ENCODE measurements at places on chromosomes 13 and 19. TPM values are rescaled to one million over a fixed set of nuclear protein-coding genes. Genes with fewer than 3 reads are reported as not detected.

DNA sequence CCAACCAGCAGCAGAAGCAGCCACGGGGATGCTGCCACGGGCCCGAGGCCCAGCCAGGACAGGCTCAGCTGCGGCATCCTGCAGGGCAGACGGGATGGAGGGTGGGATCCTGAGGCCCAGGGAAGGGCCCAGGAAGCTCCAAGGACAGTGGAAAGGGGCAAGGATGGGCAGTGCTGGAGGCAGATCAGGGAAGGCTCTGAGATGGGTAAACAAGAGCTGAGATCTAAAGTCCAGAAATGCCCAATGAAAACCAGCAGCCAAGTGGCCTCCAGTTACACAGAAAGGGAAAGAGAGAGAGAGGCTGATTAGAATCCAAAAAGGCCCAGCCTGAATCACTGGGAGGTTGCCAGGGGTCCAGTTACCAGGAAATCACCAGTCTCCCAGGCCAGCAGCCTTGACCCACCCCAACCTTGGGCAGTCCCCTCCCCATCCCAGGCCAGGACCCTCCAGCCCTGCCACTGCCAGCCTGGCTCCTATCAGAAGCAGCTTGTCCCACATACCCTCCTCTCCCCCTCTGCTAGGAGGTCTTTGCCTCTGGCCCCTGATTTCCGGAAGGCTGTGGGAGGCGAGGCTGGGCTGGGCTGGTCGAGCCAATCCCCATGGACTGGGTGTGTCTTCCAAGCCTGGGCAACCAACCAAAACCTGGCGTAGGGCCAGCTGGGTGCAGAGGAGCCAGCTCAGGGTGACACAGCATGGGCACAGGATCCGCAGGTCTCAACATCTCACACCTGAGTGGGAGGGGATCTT is at the start of gene CYP4F11:
TSS of gene CYP4F11 (minus strand) at position 198 of the 747 bp plus-strand sequence. CDS start at position 77, 121 bp downstream.
- DNase-seq: peak; percentile 91
- H3K27me3 ChIP-seq: no peaks in the 10 kb centered on the region
- no peak within 1 kb of the TSS for H3K27ac ChIP-seq

DNA sequence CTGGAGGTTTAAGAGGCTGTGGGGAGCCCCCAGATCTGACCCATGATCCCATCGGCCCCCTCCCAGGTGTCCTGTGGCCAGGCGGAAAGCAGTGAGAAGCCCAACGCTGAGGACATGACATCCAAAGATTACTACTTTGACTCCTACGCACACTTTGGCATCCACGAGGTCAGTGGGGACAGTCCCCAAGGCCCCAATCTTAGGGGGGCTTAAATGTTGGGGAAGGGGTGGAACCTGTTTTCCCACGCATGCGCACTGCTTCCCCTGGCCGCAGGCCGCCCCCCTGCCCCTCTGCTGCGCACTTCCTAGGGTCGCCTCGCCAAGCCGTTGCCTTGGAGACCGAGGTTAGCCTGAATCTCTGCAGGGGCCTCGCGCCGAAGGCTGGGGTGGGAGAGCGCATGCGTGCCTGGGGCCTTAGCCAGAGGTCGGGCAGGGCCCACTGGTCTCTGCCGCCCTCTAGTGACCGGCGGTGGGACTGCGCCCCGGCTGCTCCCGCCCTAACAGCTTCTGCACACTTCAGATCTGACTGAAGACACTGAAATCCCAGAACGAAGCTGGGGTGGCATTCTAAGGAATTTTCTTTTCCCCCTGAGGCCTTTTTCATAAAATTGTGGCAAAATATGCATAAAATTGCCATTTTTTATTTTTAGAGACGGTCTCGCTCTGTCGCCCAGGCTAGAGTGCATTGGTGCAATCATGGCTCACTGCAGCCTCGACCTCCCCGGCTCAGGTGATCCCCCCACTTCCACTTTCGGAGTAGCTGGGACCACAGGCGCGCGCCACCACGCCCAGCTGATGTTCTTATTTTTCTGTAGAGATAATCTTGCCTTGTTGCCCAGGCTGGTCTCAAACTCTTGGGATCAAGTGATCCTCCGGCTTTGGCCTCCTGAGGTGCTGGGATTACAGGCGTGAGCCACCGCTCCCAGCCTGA is 3.6 kb downstream of the PRMT1 start:
- peak overlapping the region; percentile 31 for H3K4me3 ChIP-seq
- H3K4me1 ChIP-seq: peaks cover 48% of the 10 kb centered on the region
- H3K27ac ChIP-seq: peak overlapping the region; percentile 95
- no peaks in the 10 kb centered on the region for H3K27me3 ChIP-seq
- no peaks in the 10 kb centered on the region for H3K36me3 ChIP-seq

The LIPE gene
- 102 TPM for total RNA-seq

DNA sequence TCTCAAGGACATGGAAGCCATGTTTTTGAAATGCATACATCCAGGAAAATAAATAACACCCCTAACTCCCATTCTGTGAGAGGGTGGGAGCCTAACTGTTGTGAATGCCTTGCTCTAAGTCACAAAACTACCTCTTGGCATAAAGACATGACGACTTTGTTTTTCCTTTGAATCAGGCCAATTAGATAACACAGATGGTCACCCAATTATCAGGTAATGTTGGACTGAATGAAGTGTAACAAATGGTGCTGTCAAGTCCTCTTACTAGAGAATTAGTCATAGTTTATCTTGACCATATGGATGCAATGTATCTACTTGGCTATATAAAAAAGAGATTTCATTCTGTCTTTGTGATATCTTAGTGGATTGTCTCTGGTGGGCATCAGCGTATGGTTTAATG is 553.6 kb upstream of the ATXN8OS start:
- H3K27me3 ChIP-seq: no peaks in the 10 kb centered on the region
- H3K27ac ChIP-seq: no peak overlapping the region
- H3K4me3 ChIP-seq: no peak overlapping the region
- H3K4me1 ChIP-seq: no peaks in the 10 kb centered on the region
- no peak for DNase-seq
- H3K36me3 ChIP-seq: no peaks in the 10 kb centered on the region

- H3K27ac ChIP-seq: peak overlapping the region; percentile 9
- no peak overlapping the region for H3K4me3 ChIP-seq
- peaks cover 85% of the 10 kb centered on the region for H3K4me1 ChIP-seq
- no peaks in the 10 kb centered on the region for H3K36me3 ChIP-seq
- H3K27me3 ChIP-seq: no peaks in the 10 kb centered on the region
Measured at GRCh38 chr19:5950741-5951140, 27.2 kb downstream of the RANBP3 start.

The THSD1 gene
- 6.4 TPM for total RNA-seq

The EXOC3L2 gene
- total RNA-seq: 6.1 TPM

Measured in vagina (tissue), 2 donors.